ENCODE measurements at places on chromosomes 7 and 10.

GRCh38 chr10:92699518-92700381, 10.0 kb downstream of the HHEX start:
- no peak for DNase-seq

DNA sequence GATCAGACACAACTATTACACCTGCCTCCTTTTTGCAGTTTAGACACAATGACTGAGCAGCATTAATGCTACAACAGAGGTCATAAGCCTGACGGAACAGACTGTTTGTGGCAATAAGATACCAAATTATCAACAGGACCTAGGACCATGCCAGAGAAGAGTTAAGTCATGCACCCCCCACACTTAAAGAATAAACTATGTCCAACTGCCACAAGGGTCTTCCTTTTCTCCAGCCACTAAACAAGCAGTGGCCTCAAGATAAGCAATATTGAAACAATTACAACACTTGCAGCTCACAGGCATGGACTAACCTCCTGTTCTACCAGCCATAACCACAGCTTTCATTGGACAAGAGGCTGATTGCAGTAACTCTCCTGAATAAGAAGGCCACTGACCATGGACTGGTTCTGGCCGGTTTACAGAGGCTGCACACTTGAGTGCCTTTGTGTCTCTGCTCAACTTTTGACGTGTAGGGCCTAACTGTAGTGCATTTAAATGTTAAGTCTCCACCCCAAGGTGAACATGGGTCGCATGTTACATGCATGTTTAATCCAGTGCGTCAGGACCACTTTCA, 104.4 kb downstream of the STRA8 start:
- no peak for DNase-seq

DNA sequence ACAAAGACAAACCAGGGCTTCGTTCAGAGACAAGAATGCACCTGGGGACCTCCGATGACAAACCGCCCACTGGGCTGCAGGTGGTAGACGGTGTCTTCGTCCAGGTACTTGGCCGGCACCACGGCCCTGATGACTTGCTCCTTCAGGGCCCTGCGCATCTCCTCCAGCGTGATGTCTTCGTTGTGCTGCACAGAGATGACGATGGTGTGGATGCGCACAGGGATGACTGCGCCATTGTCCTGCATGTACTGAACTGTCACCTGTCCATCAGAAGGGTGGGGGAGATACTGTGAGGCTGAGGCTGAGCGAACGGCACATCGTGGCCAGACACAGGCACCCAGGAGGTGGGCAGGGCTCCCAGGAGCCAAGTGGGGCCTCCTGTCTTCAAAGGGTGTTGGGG, 13.1 kb downstream of the MAT1A start:
- DNase-seq: no peak

DNA sequence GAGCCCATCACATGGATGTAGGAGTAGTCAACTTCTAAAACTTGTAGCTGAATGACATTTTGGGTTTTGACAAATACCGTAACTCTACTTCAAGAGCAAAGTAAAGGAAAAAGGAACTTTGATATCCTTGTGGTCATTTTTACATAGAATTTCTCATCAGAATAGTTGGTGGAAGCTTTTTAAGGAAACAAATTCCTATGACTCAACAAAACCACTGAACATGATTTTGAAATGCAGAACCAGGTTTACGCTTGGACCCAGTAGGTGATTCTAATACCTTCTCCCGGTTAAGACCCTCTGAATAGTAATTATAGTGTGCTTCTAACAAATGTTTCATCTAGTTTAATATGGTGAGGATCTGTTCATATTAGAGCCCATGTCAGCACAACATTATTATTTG, 307.8 kb downstream of the GPR37 start:
- DNase-seq: no peak

DNA sequence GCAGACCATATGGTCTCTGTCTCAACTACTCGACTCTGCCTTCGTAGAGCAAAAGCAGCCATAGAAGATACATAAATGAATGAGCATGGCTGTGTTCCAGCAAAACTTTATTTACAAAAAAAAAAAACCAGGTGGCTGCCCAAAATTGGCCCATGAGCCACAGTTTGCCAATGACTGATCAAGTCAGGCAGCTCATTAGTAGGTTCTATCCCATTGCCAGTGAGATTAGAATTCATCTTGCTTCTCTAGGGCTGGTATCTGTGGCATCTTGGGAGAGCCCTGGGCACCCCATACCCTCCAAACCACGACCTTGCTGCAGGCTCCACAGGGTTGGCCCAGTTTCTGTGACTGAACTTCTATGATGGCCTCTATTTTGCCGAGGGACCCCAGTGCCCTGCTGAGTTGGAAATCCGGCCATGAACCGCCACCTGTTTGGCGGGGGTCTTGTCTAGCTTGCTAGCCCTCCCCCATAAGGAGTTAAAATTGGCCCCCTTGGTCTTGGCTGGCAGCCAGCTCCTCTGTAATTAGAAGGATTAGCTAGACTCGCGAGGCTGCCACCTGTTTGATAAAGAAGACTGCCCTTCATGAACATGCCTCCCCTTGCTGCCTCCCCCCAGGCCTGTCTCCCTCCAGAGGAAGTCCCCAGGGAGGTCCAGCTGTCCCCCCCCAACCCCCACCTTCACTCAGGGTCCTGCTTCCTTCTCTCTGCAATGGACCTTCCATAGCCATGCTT, 83.9 kb downstream of the CHN2 start:
- DNase-seq: no peak

DNA sequence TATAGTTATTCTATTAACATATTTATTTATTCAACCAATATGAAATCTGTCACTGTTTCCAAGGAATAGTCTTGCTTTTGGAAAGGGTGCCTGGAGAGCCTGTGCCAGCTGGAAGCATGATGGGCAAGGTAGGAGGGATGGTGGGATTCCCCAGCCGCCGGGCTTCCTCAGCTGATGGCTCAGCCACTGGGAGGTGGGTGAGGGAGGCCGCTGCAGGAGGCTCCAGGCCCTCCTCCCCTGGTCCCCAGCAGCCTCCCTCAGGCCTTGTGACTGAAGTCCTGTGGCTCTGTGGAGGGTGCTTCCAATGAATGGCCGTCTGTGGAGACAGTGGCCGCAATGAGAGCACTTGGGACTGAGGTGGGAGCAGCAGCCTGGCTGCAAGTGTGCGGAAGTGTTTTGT, 27.0 kb downstream of the SPAG6 start:
- no peak for DNase-seq

- DNase-seq: no peak
Observed at GRCh38 chr7:141317033-141317585, 234.1 kb upstream of the AGK start.

DNA sequence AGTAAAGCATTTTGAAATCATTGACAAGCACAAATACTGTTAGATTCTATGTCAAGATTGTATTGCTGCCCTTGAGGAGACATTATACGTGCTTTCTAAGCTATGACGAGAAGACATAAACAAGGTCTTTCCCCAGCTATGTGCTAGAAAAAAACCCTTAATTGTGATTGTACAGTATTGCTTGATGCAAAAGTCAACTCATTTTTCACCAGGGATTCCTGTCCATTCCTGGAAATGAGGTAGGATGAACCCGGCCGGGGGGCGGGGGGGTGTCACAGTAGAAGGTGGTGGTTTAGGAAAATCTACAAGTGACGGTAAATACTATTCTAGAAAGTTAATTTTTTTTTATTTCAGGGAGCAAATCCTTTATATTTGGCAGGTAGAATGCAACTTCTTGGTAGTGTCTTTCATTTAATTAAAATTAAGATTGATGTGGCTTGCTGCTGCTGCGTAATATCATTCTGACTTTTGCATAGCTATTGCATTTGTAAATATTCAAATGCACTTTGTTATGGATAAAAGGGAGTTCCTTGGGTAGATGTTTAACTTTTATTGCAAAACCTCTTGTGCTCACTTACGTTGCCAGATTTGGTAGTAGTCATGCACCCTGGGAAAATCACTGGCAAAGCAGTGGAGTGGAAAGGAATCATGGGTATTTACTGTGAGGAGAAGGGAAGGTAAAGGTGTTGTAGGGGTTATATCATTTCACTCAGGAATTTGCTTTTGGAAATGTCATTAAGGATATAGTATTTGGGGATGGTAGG, 164.4 kb upstream of the PRPS1L1 start:
- no peak for DNase-seq

DNA sequence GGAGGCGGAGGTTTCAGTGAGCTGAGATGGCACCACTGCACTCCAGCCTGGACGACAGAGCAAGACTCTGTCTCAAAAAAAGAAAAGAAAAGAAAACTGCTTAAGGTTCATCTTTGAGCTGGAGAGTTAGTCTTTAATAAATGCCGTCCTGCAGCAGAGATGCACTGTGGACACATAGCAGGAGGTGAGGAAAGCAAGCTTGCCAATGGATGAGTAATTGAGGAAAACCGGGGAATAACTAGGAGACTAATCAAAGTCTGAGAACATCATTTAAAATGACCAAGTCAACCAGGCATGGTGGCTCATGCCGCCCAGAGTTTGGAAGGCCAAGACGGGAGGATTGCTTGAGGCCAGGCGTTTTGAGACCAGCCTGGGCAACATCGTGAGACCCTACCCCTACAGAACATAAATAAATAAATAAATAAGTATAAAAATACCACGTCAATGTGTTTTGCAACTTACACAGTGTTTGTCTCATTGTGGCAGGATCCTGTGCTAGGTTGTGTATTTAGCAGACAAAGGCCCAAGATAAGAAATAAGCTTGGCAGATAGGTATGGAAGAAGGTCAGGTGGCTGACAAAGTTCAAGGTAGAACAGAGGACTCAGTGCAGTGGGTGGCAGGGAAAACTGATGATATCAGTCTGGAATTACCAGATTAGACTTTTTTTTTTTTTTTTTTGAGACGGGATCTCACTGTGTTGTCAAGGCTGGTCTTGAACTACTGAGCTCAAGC, 115.7 kb upstream of the KMT2C start:
- DNase-seq: no peak

- DNase-seq: no peak
Observed at GRCh38 chr7:6179620-6180343, 92.6 kb downstream of the CYTH3 start.

DNA sequence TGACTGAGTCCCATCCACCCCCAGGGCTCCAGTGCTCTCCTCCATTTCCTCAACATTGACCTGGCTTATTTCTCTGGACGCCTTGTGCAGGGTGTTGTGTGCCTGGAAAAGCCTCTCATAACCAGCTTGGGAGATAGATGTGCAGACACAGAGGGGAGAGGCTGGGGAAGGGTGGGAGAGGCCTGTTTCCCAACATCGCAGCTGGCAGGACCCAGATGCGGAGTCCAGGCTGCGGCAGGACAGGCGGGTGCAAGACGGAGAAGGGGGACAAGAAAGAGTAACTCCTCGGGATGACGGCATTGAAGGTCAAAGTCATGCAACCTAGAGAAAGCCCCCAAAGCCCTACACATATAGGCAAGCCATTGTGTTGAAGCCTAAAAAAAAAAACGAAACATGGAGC, 54.1 kb upstream of the ANTXRL start:
- DNase-seq: no peak

- no peak for DNase-seq
Observed at GRCh38 chr10:96619796-96620773, 33.3 kb upstream of the TM9SF3 start.

DNA sequence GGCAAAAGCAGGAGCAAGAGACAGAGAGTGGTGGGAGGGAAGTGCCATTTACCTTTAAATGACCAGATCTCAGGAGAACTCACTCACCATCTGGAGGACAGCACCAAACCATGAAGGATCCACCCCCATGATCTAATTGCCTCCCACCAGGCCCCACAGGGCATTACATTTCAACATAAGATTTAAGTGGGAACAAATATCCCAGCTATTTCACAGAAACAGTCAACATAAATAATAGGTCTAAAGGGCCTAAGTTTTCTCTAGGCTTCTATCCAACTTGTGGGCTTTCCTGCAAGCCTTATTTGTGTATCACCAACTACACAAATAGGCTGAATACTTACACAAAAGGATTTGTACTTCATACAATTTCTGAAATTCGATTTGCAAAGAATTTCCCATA, 196.8 kb upstream of the POT1 start:
- no peak for DNase-seq

GRCh38 chr10:3588816-3589215, 196.2 kb downstream of the KLF6 start:
- DNase-seq: no peak

DNA sequence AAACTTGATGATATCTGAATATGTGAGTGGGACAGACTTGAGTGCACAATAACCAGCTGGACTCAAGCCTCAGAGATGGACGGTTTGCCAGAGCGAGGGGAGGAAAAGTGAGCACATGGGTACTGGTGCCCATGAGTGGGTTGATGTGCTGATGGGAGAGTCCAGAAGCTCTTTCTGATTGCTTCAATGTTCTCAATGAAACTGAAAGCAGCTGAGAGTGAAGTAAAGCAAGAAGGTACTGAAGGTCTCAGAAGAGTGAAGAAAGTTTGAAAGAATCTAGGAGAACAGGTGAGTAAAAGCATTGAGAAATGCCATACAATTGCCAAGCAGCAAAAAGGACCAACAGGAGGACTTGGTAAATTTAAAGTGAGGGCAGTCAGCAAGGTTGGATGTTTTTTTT, 28.6 kb downstream of the CTTNBP2 start:
- DNase-seq: no peak

DNA sequence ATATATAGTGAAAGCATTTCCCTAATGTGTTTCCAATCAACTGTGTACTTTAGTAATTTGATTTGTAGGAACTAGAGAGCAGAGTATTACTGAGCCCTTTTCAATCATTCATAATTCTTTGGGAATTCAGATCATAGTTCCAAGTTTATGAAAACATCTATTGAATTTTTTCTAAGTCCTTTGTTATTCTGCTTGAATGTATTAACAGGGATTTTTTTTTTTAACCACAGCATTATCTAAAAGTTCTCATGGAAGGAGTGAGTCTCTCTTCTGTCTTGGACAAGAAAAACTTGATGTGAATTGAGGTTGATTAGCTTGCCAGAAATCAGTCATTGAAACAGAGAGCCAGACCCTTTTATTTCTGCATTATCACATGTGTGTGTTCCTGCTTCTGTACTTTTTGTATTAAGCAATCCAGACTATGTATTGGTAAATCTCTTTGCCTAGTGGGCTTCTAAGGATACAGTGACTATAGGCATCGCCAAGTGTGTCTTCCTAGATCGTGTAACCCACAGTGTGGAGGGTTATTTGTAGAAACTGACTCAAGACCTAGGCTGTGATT, 59.9 kb downstream of the BMPER start:
- no peak for DNase-seq

GRCh38 chr10:133123050-133123745, 35.5 kb downstream of the ADGRA1 start:
- DNase-seq: no peak

DNA sequence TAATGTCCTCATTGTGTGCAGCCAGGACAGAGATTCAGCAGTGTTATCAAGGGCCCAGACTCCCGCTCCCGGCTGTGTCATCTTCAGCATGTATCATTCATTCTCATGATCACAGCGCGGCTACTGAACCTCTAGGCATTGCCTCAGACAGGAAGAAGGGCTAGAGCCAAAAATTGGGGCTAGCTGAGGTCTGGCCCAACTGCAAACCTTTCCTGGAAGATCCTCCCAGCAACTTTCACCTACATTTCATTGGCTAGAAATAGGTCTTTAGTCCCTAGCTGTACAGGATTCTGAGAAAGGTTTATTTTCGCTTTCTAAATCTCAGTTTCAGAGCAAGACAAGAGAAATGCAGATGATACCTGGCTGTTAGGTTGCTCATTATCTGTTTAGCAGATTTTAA, 81.9 kb downstream of the CREM start:
- no peak for DNase-seq

GRCh38 chr7:106420736-106421135, 136.0 kb upstream of the NAMPT start:
- DNase-seq: no peak

Measured in stimulated activated CD4-positive, alpha-beta T cell treated with anti-CD3 and anti-CD28 coated beads, TNF-alpha, amount 100 ng/mL, for 24 hours (primary cell).